ENCODE measurements at places on chromosomes 1 and 21.

- peak; percentile 60 for DNase-seq
These were observed 131.9 kb downstream of the HLX start for GRCh38 chr1:221011145-221011544.

- DNase-seq = no peak
These were observed 53.5 kb upstream of the FOXD3 start for GRCh38 chr1:63268876-63269275.

DNA sequence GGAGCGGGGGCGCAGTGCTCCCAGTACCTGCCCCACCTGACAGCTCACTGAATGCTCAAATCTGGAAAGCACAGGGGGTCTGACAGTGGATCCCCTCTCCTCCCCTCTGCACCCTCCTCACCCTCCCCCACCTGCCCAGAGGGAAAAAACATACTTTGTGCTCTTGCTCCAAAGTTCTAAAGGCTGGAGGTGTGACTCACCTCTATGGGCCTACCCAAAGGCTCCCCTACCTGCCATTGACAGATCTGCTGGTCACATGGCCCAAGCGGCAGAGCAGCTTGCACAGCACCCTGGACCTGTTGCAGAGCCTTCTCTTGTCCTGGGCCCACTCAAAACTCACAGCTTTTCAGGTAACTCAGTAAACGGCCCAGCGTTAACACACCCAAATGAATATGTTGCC lies 55.7 kb downstream of the ADSS2 start:
- no peak for DNase-seq

- peak; percentile 90 for DNase-seq
These were observed 18.9 kb downstream of the HTR1D start for GRCh38 chr1:23198373-23198772.

DNA sequence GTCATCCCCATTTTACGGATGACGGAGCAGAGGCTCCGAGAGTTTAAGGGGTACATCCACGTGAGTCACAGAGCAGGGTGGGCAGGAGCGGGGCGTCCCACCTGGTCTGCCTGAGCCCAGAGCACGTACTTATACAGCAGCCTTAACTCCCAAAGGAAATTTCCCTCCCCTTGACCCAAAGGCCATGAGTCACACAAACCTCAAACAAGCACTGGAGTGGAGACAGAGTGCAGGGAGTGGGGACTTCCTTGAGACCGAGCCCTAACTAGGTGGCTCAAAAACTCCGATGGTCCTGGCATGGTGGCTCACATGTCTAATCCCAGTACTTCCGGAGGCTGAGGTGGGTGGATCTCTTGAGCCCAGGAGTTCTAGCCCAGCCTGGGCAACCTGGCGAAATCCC lies 141.6 kb upstream of the KLHDC7A start:
- no peak for DNase-seq
